Kidney (tissue), 22 donors: ENCODE measurements at places on chromosomes 4 and X. TPM values are rescaled to one million over a fixed set of nuclear protein-coding genes. Genes with fewer than 3 reads are reported as not detected.

The SSX2B gene
- not detected for total RNA-seq

The CHST7 gene
- 9.0 TPM for total RNA-seq

The MAGED4B gene
- 13.3 TPM for total RNA-seq

The CSAG1 gene
- not detected for total RNA-seq

The GPRASP1 gene
- 8.1 TPM for total RNA-seq

The NOX1 gene
- total RNA-seq, result not detected

The PLAC1 gene
- total RNA-seq, result not detected

The AFP gene
- not detected for total RNA-seq

The BEX4 gene
- 52.6 TPM for total RNA-seq

The CLTRN gene
- 30.7 TPM for total RNA-seq

The MAGEH1 gene
- total RNA-seq, result 23.7 TPM

The DOK7 gene
- total RNA-seq, result 7.0 TPM

The ELOVL6 gene
- 10.7 TPM for total RNA-seq

The ODAM gene
- total RNA-seq, result not detected

The TIMM8A gene
- total RNA-seq, result 13.1 TPM

The NSUN7 gene
- 7.6 TPM for total RNA-seq

The F8 gene
- total RNA-seq, result 41.3 TPM

The PRRG3 gene
- 0.44 TPM for total RNA-seq

The RS1 gene
- total RNA-seq, result 0.44 TPM

The GLRA3 gene
- not detected for total RNA-seq

The ADAMTS3 gene
- total RNA-seq, result 4.2 TPM

The TSR2 gene
- total RNA-seq, result 48.0 TPM
